ENCODE measurements at places on chromosomes 4 and X. TPM values are rescaled to one million over a fixed set of nuclear protein-coding genes. Genes with fewer than 3 reads are reported as not detected.

DNA sequence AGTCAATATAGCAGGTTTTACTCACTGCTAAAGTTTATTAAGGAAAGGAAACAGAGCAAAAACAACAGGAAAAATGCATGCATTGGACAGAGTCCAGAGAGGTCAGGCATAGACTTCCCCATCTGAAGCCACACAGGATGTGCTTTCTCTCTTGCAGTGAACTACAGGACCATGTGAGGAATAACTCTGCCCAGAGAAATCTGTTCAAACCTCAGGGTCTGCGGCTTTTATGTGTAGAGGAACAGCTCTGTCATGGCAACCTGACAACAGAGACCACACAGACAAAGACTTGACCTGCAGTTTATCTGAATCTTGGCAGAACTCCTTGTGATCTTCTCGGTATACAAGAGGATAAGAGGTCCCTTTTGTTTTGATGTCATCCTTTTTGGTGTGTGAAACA lies 46.3 kb upstream of the LONRF3 start:
- no peak for DNase-seq

DNA sequence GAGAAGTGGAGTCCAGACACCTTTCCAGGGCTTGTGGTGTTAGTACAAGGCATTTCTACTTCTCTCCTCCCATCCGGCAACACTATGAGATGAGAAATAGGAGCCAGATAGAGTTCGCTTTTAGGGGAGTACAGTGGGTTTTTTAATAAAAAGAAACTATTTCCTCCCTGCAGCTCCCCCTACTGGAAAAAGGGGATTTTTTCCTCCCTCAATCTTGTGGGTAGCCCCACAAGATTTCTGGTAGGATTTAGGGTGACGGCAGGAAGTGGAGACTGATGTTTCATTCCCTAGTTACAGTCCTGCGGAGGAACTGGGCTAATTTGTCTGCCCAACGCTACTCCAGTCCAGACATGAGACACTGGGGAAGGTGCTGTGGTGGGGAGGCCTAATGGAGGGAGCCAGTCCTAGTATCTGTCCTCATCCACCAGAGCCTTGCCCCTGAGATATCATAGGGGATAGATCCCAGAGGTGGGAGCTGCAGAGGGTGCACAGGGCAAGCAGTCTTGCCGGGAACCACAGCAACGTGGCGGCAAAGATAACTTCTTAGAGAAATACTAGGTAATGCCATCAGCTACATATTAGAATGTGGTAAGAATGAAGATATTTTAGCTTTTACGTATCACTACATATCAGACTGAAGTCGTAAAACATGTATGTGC lies 45.5 kb upstream of the PRKG2 start:
- DNase-seq, result peak; percentile 13

- DNase-seq, result no peak
Measured at GRCh38 chr4:4862665-4863482, 3.4 kb downstream of the MSX1 start.

DNA sequence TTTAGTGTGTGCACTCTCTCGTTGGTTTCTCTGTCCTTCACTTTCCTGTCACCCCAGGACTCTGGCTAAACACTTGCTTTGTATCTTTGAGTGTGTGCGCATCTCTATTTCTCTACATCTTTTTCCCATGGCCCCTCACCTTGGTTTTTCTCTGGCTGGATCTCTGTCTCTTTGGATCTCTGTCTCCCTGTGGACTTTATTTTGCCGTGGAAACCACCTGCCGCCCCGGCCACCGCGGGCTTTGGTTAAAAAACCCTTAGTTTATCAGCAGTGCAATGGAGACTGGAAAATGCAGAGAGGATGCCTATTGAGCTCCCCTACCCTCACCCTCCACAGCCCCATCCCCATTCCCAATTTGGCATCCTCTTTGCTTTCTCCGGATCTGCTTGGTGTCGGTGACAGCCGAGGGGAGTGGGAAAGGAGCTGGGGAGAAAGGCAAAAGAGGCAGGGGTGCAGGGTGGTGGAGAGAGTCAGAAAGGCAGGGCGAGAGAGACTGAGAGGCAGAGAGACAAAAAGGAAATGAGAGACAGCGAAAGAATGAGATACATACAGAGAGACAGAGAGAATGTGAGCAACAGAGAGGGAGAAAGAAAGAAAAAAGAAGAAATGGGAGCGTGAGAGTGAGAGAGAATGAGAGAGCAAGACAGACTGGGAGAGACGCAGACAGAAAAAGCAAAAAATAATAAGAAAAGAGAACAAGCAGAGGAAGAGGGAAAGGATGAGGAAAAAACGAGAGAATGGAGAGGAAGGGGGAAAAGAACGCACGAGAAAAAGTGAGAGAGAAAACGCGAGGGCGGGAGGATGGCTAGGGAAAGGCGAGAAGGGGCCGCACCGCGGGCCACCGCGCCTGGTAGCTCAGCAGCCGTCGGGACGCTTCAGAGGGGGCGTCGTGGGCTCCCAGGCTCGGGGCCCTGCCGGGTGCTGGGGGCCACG lies 688 bp downstream of the GPR101 start:
- no peak for DNase-seq

DNA sequence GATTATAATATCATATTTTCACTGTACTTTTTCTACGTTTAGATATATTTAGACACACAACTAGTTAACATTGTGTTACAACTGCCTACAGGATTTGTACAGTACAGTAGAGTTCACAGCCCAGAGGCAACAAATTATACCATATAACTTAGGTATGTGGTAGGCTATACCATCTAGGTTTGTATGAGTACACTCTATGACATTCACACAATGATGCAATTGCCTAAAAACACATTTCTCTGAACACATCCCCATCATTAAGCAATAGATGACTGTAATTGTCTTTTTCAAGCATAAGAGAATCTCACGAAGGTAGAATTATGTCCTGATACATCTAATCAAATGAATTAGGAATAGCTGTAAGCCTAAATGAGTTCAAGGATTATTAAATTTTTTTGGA lies 12.3 kb upstream of the TIGD2 start:
- no peak for DNase-seq

DNA sequence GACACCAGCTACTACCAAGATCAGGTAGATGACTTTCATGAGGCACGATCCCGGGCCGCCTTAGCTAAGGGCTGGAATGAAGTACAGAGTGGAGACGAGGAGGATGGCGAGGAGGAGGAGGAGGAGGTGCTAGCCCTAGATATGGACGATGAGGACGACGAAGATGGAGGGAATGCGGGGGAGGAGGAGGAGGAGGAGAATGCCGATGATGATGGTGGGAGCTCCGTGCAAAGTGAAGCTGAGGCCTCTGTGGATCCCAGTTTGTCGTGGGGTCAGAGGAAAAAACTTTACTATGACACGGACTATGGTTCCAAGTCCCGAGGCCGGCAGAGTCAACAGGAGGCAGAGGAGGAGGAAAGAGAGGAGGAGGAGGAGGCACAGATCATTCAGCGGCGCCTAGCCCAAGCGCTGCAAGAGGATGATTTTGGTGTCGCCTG lies 481 bp downstream of the UTP3 start:
- no peak for DNase-seq

DNA sequence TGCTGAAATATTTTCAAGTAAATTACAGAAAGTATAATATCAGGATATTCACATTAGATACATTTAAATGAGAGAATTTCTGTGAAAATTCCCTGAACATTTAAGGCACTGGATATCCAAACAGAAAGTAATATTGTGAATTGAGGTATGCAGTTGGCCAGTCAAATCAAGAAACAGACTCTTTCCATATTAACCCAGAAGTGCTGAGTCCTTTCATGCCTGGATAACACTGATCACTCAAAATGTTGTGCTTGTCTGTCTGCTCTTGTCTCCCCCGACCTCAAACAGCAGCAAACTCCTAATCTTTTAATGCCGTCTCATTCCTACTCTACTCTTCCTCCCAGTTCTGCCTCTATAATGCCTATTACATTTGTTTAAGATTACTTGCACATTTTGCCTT lies 51.2 kb downstream of the TBC1D9 start:
- DNase-seq, result no peak

DNA sequence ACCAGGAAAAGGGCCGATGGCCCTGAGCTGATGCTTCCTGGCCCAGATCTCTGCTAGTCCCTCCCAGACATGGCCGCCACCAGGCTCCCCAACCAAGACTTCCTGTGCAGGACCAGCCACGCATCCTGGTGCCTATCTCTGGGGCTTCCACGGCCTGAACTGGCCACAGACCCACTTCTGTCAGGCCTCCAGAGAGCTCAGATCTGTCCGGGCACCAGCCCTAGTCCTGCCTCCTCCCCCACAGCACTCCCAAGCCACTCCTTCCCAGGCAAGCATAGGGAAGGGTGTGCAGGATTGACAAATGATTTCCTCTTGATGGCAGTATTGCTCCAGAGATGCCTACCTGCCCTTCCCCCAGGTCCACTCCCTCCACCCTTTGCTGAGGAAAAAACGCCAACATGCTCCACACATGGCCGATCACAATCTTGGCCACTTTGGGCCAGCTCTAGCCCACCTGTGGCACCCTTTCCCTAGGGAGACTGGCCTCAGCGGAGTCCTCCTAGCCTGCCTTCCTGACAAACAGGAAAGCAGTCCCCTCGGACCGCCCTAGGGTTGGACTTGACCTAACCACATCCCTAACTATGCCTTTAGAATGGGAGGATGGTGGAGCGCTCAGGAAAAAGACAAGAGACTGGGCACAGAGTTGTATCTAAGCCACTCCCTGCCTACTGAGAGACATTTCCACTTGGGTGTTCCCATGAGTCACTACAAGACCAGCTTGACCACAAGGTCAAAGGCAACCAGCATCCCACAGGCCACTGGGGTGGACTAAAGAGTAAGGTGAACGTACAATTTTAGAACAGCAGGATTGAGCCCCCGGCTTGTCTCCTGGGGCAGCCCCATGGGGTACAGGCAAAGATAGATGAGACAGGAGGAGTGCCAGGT lies 277.5 kb upstream of the AGTR2 start:
- DNase-seq, result peak; percentile 42

GRCh38 chrX:107805179-107805578 lies 20.5 kb upstream of the MID2 start:
- DNase-seq, result no peak

DNA sequence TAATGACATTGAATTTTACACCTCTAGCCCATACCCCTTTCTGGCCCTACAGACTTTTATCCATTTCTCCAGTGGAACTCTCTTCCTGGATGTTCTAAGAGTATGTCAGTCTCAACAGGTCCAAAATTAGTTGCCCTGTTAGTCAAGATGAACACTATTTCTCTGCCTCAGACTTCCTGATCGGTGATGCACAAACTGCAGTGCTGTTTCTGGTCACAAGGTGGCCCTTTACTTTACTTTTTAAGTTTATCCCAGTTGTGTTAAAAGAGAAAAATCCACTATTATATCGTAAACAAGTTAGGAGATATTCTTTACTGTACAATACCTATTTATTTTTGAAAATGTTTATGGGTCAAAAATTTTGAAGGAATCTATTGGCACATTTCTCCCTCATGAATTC lies 13.1 kb downstream of the TCEAL7 start:
- DNase-seq, result peak; percentile 39

DNA sequence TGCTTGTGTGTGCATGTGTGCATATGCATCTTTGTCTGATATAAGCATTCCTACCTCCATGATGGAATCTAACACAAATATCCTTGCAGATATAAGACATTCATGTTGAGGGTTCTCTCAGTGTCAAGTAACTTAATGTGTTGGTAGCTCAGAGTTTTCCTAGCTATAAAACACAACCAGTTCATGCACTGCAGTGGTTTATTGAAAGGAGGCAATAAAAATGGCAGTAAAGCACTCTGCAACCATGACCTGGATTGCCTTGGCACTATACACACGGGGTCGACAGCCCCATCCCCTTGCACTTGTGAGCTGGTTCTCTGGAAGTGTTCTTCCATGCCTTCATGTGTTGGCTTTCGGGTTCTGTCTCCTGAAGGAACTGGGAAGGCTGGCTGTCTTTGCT lies 38.9 kb downstream of the GPC4 start:
- DNase-seq, result no peak

DNA sequence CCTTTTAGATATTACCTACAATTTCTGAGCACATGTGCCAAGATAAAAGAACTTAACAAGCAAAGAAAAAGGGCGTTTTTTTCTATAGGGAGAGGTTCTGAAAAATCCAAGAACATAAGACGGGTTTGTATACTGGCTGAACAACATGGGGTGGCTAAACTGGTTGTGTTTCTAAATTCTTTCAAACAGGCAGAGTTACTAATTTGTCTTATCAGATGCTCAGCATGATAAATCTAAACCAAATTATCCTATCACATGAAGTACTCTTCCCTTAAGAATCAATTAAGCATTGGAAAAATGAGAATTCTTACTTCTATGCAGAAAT lies 45.4 kb upstream of the PGM2 start:
- no peak for DNase-seq

DNA sequence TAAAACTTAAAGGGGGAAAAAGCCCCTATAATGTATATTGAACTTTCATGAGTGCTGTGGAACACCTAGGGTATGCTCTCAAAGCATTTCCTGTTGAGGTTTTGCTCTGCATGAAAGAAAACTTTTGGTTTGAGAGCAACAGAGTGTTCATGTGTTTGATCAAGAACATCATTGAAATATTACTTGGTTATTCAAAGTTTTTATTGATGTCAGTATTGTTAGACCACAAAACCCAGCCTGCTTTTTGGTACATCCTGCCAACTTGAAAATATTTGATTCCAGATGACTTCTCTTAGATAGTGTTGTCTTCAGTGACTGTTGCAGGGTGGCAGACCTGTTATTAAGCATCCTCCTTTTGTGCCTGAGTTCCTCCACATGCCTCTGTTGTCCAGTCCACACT lies 68.0 kb downstream of the N4BP2 start:
- DNase-seq, result no peak

DNA sequence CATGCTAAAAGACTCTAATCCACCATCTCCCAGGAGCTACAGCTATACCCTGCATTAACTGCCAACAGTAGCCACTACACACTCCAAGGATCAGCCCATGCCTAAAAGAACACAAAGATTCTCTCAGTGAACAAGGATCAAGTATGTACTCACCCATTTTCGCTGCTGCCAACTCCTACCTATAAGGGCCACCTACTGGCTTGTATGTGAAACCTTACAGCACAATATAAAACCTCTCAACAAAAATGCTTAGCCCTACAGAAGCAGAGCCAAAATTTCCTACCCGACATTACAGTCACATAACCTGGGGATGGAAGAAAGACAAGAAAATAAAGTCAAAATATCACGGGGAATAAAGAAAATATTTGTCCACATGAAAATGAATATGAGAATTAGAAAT lies 562.8 kb upstream of the POU3F4 start:
- DNase-seq, result peak; percentile 14

- DNase-seq, result peak; percentile 48
Measured at GRCh38 chr4:187070158-187070557, 346.5 kb upstream of the FAT1 start.

GRCh38 chr4:152894673-152895072 lies 41.5 kb upstream of the FHDC1 start:
- peak; percentile 61 for DNase-seq

CT47B1 gene
- total RNA-seq, result not detected

GCNA gene
- 2.2 TPM for total RNA-seq

PDE6B gene
- total RNA-seq, result 0.06 TPM

PAK3 gene
- not detected for total RNA-seq

TMEM150C gene
- 0.26 TPM for total RNA-seq

GPR34 gene
- not detected for total RNA-seq

ANAPC4 gene
- total RNA-seq, result 30.8 TPM

FGF2 gene
- 14.6 TPM for total RNA-seq

SSX1 gene
- total RNA-seq, result not detected

SYTL4 gene
- 3.2 TPM for total RNA-seq

MYOZ2 gene
- 0.69 TPM for total RNA-seq

Data from LHCN-M2 (cell line).